ENCODE measurements at places on chromosomes 16 and 17. TPM values are rescaled to one million over a fixed set of nuclear protein-coding genes. Genes with fewer than 3 reads are reported as not detected.

- H3K4me1 ChIP-seq: peaks cover 63% of the 10 kb centered on the region
- no peak for DNase-seq
- peaks cover 30% of the 10 kb centered on the region for H3K36me3 ChIP-seq
- H3K27me3 ChIP-seq: no peaks in the 10 kb centered on the region
- H3K27ac ChIP-seq: peak overlapping the region; percentile 22
These were observed 1.9 kb downstream of the CDK5R1 start for GRCh38 chr17:32488604-32489180.

- no peak overlapping the region for H3K27ac ChIP-seq
- H3K27me3 ChIP-seq: no peaks in the 10 kb centered on the region
- peaks cover 5% of the 10 kb centered on the region for H3K4me1 ChIP-seq
- H3K36me3 ChIP-seq: peaks cover 29% of the 10 kb centered on the region
- DNase-seq: peak; percentile 83
- H3K4me3 ChIP-seq: no peak overlapping the region
These were observed 28.1 kb upstream of the LGALS9 start for GRCh38 chr17:27602721-27603420.

DNA sequence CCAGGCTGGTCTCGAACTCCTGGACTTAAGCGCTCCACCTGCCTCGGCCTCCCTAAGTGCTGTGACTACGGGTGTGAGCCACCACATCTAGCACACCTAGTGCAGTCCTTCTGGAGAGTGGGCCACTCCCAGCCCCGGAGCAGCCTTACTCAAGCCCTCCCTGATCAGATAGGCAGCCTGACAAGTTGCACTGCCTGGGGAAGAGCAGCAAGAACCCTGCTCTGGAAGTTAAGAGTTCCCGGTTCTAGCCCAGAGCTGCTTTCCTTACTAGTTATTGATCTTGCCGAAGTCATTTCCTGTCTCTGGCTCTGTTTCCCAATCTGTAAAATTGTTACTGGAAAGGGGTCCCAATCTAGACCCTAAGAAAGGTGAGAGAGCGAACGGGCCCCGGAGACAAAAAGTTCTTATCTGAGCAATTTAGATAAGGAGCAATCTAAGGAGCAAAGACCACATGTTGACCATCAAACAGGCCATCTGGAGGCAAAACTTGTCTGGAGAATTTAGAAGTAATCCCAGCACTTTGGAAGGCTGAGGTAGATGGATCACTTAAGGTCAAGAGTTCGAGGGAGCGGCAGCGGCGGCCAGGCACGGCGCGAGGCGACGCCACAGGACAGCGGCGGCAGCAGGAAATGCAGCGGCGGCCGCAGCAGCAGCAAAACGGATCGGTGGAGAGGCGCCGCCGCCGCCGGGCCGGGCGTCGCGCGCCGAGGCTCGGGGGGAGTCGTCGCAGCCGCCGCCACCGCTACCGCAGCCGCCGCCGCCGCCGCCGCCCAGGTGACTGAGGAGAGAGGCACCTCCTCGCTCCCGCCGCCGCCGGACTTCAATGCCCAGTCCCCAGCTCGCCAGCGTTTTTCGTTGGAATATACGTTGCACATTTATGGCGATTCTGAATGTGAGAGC, 4.3 kb upstream of the NAGLU start:
- H3K27ac ChIP-seq: peak overlapping the region; percentile 27
- H3K27me3 ChIP-seq: no peaks in the 10 kb centered on the region
- no peaks in the 10 kb centered on the region for H3K36me3 ChIP-seq
- H3K4me1 ChIP-seq: peaks cover 42% of the 10 kb centered on the region
- DNase-seq: peak; percentile 64
- peak overlapping the region; percentile 65 for H3K4me3 ChIP-seq

Gene CSH2
- not detected for total RNA-seq

- H3K36me3 ChIP-seq: no peaks in the 10 kb centered on the region
- H3K4me3 ChIP-seq: no peak overlapping the region
- DNase-seq: no peak
- no peaks in the 10 kb centered on the region for H3K4me1 ChIP-seq
- no peaks in the 10 kb centered on the region for H3K27me3 ChIP-seq
- no peak overlapping the region for H3K27ac ChIP-seq
These were observed 14.1 kb upstream of the NKD1 start for GRCh38 chr16:50534091-50534490.

Gene FNDC8
- not detected for total RNA-seq
